Kidney epithelial cell (primary cell): ENCODE measurements at places on chromosomes 12 and 14. TPM values are rescaled to one million over a fixed set of nuclear protein-coding genes. Genes with fewer than 3 reads are reported as not detected.

CLEC4C gene
- total RNA-seq: not detected in 2 replicates

DNA sequence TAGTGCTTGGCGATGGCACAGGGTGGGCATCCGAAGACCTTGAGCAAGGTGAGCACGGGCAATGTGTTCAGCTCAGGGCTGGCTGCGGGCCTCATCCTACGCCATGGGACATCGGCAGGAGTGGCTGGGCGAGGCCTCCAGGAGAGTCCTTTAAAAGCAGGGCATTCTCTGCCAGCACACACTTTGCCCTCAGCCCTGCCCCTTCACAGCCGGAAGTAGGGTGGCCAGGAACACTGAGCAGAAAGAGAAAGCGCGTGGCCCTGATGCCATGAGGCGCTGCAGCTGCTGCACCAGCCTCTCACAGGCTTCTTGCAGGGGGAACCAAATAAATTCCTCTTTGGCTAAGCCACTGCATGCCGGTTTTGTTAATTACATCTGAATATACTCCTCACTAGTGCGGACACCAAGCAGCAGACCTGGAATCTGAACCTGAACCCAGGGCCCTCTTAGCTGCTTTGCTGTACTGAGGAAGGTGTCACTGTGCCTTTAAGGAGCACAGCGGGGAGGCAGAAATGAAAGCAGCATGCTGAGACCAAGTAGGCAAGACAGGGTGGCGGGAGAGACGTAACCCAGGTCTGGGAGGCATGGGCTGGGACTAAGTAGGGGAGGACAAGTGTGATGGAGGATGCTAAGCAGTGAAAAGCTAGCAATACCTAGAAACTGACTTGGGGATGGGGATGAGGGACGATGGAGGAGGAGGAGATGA, 155.2 kb downstream of the TTC7B start:
- DNase-seq: no peak

CPNE6 gene
- total RNA-seq: not detected in 2 replicates

TAS2R43 gene
- total RNA-seq: not detected in 2 replicates

- DNase-seq: no peak
Measured at GRCh38 chr12:113052326-113052725, 4.2 kb upstream of the DTX1 start.

DRAM1 gene
- 35.5 and 44.1 TPM in 2 replicates for total RNA-seq

P2RX7 gene
- total RNA-seq: 0.29 and 0.96 TPM in 2 replicates

DLK1 gene
- total RNA-seq: not detected in 2 replicates

PLBD1 gene
- total RNA-seq: 6.3 and 6.6 TPM in 2 replicates

PAX9 gene
- 0.13 TPM in 1 of 2 replicates, not detected in the other for total RNA-seq

- DNase-seq: no peak
Measured at GRCh38 chr14:79861111-79861510, 350.2 kb downstream of the DIO2 start.
